ENCODE measurements at places on chromosomes 4 and X. TPM values are rescaled to one million over a fixed set of nuclear protein-coding genes. Genes with fewer than 3 reads are reported as not detected.

DNA sequence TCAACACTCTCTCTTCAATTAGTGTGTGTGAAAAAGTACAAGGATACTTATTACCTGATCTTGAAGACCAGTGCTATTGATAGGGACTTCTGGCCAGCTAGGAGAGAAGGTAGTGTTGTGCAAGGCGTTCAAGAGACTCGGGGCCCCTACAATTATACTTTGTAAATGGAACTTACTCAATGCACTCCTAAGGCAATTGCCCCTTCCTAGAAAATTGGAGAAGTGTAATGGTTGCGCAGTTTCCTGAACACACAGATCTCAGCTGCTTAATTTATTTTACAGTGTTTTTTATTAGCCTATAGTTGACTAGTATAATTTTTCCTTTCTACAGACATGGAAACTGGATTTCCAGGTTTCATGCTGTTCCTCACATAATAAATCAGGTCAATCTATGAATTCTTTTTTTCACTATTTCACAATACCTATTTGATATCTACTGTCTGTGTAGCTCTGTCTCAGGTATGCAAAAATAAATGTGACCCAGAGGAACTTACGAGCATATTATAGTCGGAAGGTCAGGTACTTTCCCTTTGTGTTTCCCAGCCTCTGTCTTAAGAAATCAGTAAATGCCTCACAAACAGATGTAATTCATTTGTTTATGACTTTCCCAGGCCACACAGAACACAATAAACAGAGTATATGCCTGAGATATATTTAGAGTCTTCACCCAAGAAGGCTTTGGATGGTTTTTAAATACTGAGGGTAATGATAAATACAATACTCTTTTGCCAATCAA, 89.1 kb upstream of the TET2 start:
- H3K4me1 ChIP-seq, result peaks cover 34% of the 10 kb centered on the region
- no peak for DNase-seq
- H3K4me3 ChIP-seq, result peak overlapping the region; percentile 12
- H3K27me3 ChIP-seq, result peaks cover 4% of the 10 kb centered on the region
- peak overlapping the region; percentile 9 for H3K27ac ChIP-seq
- peaks cover 5% of the 10 kb centered on the region for H3K36me3 ChIP-seq

GRCh38 chr4:177964061-177964460, 521.8 kb upstream of the AGA start:
- H3K36me3 ChIP-seq, result no peaks in the 10 kb centered on the region
- DNase-seq, result no peak
- no peak overlapping the region for H3K27ac ChIP-seq
- H3K27me3 ChIP-seq, result no peaks in the 10 kb centered on the region

DNA sequence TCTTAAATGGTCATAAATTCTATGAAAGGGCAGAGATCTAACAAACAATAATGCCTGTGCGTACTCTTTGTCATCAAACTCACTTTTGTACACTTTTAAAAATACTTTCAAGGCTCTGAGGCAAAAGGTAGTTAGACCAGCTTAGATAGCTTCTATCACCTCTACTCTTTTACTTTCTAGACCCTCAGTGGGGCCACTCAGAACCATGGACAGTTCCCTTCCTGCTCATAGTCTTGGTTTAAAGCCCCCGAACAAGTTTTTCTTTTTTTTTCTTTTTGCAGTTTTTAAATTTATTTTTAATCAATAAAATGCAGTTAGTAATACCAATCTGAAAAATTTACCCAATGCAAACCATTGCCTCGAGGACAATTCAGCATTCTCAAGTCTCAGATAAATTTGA, 460.5 kb upstream of the CNKSR2 start:
- H3K4me1 ChIP-seq, result no peaks in the 10 kb centered on the region
- no peak overlapping the region for H3K27ac ChIP-seq
- no peak overlapping the region for H3K4me3 ChIP-seq

DNA sequence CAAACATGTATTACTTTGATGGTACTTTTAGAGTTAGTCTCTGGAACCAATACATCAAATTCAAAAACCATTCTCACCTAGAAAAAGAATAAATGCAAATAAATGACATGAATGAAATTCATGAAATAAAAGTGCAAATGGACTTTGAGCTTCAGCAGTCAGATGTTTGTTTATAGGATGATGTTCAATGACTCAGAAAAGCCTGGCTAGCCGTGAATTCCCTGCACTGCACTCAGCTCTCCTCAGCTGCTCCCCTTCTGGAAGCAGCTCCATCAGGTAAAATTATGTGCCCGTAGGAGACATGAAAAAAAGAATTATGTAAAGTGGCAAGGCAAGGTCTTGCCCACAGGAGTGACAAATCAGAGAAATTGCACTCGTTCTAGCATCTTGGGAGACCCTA, 390.6 kb downstream of the GPM6A start:
- no peak for DNase-seq
- no peaks in the 10 kb centered on the region for H3K27me3 ChIP-seq
- no peak overlapping the region for H3K27ac ChIP-seq
- H3K4me1 ChIP-seq, result no peaks in the 10 kb centered on the region
- no peaks in the 10 kb centered on the region for H3K36me3 ChIP-seq

DNA sequence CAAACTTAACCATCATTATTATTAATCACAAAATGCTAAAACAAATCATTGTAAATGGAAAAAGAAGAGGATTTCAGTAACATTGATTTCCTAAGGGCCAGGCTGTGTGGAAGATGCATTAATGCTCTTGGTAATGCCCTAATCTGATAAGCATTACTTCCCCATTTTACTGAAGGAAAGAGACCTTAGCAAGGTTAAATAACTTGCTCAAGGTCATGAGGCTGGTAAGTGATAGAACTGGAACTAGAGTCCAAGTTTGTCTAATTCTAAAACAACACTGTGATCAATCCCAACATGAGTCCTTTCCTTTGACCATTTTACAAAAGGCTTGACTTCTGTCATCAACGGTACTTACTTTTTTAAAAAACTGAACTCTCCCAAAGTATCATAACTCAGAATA, 32.6 kb downstream of the ADAMTS3 start:
- H3K4me3 ChIP-seq, result no peak overlapping the region
- no peaks in the 10 kb centered on the region for H3K4me1 ChIP-seq
- no peak for DNase-seq
- H3K27ac ChIP-seq, result no peak overlapping the region
- no peaks in the 10 kb centered on the region for H3K36me3 ChIP-seq

- no peak overlapping the region for H3K4me3 ChIP-seq
- no peaks in the 10 kb centered on the region for H3K27me3 ChIP-seq
- no peaks in the 10 kb centered on the region for H3K4me1 ChIP-seq
- no peaks in the 10 kb centered on the region for H3K36me3 ChIP-seq
- H3K27ac ChIP-seq, result no peak overlapping the region
Measured at GRCh38 chr4:139246166-139246565, 33.9 kb downstream of the MGARP start.

DNA sequence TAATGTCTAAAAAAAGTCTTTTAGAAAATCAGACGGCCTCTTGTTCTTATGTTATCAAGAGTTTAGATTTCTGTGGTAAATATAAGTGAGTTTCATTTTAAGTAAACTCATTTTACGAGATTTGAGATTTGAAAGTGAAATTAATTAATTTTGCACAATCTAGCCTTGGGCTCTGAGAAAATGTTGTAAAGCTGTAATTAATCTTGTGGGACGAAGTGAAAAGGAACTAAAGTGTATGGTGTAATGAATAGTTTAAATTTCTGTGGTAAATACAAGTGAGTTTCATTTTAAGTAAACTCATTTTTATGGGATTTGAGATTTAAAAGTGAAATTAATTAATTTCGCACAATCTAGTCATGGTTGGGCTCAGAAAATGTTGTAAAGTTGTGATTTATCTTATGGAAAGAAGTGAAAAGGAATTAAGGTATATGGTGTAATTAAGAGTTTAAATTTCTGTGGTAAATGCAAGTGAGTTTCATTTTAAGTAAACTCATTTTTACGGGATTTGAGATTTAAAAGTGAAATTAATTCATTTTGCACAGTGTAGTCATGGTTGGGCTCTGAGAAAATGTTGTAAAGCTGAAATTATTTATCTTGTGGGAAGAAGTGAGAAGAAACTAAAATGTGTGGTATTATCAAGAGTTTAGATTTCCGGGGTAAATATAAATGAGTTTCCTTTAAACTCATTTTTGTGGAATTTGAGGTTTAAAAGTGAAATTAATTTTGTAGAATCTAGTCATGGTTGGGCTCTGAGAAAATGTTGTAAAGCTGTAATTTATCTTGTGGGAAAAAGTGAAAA, 1.6 kb downstream of the SCML1 start:
- no peak for DNase-seq
- peaks cover 19% of the 10 kb centered on the region for H3K4me1 ChIP-seq
- H3K27me3 ChIP-seq, result peaks cover 22% of the 10 kb centered on the region

GRCh38 chr4:126318376-126318775, 1003.6 kb downstream of the FAT4 start:
- no peaks in the 10 kb centered on the region for H3K36me3 ChIP-seq
- H3K4me3 ChIP-seq, result no peak overlapping the region
- no peaks in the 10 kb centered on the region for H3K27me3 ChIP-seq
- H3K4me1 ChIP-seq, result no peaks in the 10 kb centered on the region

DNA sequence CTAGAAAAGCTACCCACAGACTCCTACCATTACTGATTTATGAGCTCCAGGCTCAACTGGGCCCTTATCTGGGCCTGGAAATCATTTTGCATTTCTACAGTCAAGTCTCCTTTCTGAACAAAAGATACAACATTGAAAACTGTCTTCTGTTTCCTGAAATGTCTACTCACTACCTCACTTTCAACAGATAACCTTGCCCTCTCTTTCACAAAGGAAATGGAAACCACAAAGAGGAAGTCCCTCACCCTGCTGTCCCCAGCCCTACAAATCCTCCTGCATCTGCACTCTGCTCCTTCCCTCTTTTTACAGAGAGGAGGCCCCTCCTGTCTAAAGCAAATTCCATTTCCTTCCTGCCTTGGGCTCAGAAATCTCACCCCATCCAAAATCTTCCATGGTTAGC, 24.8 kb upstream of the CYBB start:
- no peak for DNase-seq
- H3K27me3 ChIP-seq, result no peaks in the 10 kb centered on the region
- H3K36me3 ChIP-seq, result no peaks in the 10 kb centered on the region
- H3K4me1 ChIP-seq, result peaks cover 21% of the 10 kb centered on the region
- H3K27ac ChIP-seq, result no peak overlapping the region

DNA sequence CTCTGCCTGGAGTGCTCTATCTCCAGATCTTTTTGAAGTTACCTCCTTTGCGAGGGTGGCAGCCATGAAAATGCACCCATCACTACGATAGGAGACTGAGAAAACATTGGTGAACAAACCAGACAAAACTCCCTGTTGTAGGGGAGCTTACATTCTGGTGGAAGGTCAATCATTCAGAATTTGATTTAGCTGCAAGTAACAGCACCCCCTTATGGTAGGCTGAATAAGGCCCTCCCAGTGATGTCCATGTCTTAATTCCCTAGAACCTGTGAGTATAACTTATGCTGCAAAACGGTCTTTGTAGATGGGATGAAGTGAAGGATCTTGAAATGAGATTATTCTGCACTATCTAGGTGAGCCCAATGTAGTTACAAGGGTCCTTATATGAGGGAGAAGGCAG, 5.6 kb upstream of the TEC start:
- peaks cover 11% of the 10 kb centered on the region for H3K4me1 ChIP-seq
- H3K4me3 ChIP-seq, result no peak overlapping the region
- DNase-seq, result no peak
- no peak overlapping the region for H3K27ac ChIP-seq
- H3K36me3 ChIP-seq, result no peaks in the 10 kb centered on the region

DNA sequence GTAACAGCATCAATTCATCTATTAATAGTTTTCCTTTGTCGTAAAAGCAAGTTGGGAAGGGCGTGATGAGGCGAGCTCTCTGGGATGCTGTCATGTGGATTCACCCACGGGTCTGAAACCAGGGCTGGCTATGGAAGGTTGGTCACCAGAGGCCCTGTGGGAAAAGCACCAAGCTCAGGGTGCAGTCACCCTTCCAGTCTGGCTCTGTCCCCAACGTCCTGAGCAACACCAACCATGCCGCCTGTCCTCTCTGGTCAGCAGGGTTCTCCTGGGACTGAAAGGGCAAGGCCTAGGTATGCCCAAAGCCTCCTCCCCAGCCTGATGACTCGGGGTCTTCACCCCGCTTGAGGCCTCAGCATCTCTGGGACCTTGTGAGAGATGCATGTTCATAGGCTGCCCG, 97.2 kb upstream of the MSX1 start:
- H3K36me3 ChIP-seq, result no peaks in the 10 kb centered on the region
- H3K27ac ChIP-seq, result no peak overlapping the region
- H3K27me3 ChIP-seq, result peaks cover 4% of the 10 kb centered on the region
- no peak overlapping the region for H3K4me3 ChIP-seq

DNA sequence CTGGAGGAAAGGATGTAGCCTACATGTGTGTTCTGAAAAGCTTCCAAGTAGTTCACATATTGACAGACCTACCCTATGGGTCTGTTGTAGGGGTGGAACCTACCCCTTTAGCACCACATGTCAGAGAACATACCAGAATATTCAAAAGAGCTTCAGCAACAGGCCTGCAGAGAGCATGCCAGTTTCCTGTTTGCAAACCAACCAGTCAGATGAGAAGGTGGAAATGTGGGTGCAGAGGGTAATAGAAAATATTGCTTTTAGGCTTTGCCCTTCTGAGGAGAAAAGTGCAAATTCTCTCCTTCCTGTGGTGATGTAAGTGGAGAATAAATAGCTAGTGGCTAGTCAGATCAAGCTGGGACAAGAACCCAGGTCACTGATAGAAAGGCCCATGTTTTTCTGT, 16.4 kb downstream of the INTS6L start:
- no peaks in the 10 kb centered on the region for H3K36me3 ChIP-seq
- H3K27ac ChIP-seq, result peak overlapping the region; percentile 77
- H3K4me1 ChIP-seq, result peaks cover 20% of the 10 kb centered on the region
- no peak overlapping the region for H3K4me3 ChIP-seq
- peaks cover 3% of the 10 kb centered on the region for H3K27me3 ChIP-seq
- no peak for DNase-seq

DNA sequence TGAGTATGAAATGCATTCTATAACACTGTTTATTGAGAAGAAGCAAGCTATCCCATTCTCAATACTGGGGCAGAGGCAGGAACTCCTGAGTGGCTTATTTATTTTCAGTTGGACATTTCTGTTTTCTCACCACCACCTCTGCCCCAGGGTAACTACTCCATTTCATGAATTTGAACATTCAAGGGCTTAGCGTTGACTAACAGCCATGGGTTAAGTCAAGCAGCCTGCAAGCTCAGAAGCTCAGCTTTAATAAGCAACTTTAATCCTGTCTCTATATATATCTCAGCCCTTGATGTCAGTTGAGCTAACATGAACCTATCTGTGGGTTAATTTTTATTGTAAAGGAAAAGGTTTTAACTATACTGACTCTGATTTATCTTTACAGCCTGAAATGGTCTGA, 93.8 kb downstream of the MBNL3 start:
- H3K4me1 ChIP-seq, result no peaks in the 10 kb centered on the region
- no peak for DNase-seq
- no peak overlapping the region for H3K4me3 ChIP-seq
- no peaks in the 10 kb centered on the region for H3K27me3 ChIP-seq

DNA sequence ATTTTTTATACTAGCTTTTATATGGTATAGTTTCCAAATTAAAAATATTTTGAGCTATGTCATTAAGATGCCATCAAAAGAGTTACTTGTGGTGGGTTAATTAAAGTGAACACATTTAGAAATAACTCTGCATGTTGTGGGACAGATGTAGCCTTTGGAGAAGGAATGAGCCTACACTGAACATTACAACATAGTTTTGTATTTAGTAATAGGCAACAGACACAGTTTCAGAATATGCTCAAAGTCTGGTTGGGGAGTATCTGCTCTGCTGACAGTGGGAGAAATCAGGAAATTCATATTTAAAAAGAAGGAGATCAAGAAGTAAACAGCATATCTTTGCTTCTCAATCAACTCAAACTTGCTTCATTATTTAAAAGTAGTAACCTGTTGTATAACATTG, 23.7 kb downstream of the EMCN start:
- no peak overlapping the region for H3K4me3 ChIP-seq
- H3K4me1 ChIP-seq, result no peaks in the 10 kb centered on the region
- no peak overlapping the region for H3K27ac ChIP-seq
- H3K36me3 ChIP-seq, result no peaks in the 10 kb centered on the region
- no peaks in the 10 kb centered on the region for H3K27me3 ChIP-seq
- no peak for DNase-seq

Gene NDP
- total RNA-seq, result not detected

Gene NDUFB11
- 75.4 TPM for total RNA-seq

Gene USP27X
- total RNA-seq, result 1.00 TPM

Gene DSPP
- total RNA-seq, result not detected
